Esophagus squamous epithelium (tissue), 5 donors: ENCODE measurements at places on chromosomes 16 and 17. TPM values are rescaled to one million over a fixed set of nuclear protein-coding genes. Genes with fewer than 3 reads are reported as not detected.

- DNase-seq: no peak
Measured at GRCh38 chr16:86249631-86250030, 260.7 kb upstream of the FOXF1 start.

GRCh38 chr16:29686740-29687332, 7.9 kb downstream of the QPRT start:
- DNase-seq: no peak

GRCh38 chr17:13054666-13055065, 36.8 kb upstream of the ELAC2 start:
- no peak for DNase-seq

GPR142 gene
- not detected for total RNA-seq

DOC2A gene
- total RNA-seq: not detected

- DNase-seq: no peak
Measured at GRCh38 chr17:2083613-2084035, 28.7 kb downstream of the HIC1 start.

- DNase-seq: no peak
Measured at GRCh38 chr17:34254651-34255380, at the start of gene CCL2. Gene CCL2 (plus strand): TSS chr17:34255285. CDS start chr17:34255350, 65 bp downstream.

DNA sequence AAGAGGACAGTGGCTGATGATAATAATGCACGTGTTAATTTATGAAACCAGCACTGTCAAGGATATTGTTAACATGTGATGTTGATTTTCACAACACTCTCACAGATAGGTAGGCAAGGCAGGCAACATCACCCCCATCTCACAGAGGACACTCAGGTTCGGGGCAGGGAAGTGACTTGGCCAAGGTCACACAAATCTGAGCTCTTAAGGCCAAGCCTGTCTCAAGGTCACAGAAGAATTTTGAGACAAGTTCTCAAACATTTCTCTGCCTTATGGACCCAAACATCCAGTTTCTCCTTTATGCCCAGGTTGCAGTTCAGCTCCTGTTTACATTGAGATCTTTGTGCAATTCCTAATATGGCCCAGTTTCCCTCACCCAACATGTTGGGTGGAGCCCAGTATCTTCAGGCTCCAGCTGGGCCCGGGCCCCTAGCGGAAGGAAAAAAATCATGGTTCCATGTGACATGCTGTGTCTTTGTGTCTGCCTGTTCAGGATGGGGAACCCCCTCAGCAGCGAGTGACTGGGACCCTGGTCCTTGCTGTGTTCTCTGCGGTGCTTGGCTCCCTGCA, 1.3 kb downstream of the SLC2A4 start:
- no peak for DNase-seq

GRCh38 chr16:72969146-72969545, 78.8 kb downstream of the ZFHX3 start:
- DNase-seq: no peak

NTN1 gene
- total RNA-seq: 15.8 TPM

GRCh38 chr17:58329035-58329809, 627 bp upstream of the TSPOAP1 start:
- no peak for DNase-seq

AANAT gene
- not detected for total RNA-seq

ABCC12 gene
- not detected for total RNA-seq

KRT33A gene
- 1.9 TPM for total RNA-seq

DNA sequence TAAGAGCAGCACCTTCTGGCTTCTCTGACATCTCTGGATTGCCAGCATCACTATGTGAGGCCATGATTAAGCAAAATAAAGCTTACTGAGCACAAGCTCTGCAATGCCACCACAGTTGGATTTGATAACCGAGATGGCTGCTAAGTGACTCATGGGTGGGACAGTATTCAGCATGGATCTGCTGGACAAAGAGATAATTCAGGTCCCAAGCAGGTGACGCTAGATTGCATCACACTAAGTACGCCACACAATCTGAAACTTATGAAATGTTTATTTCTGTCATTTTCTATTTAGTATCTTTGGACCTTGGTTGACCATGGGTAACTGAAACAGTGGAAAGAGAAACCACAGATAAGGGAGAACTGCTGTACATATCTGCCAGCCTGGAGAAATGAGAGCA, 27.4 kb downstream of the CDRT15 start:
- no peak for DNase-seq

DNA sequence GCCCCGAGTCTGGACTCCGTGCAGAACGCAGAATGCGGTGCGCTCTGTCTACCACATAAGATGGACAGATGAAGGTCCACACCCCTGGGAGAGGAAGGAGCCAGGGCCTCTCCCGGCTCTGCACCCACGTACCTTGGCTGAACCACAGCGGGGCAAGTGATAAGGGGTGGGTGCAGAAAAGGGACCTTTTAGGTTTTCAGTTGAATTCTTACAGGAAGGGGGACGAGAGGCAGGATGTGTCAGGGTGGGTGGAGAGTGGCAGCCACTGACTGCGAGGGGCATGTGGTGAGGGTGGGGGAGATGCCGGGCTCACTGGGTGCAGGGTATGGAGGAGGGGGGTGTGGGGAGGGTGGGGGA, 372 bp downstream of the CD300A start:
- no peak for DNase-seq

- DNase-seq: no peak
Measured at GRCh38 chr16:28181515-28181914, 30.2 kb downstream of the XPO6 start.

- no peak for DNase-seq
Measured at GRCh38 chr17:30965686-30966085, 5.2 kb upstream of the RNF135 start.

MFSD6L gene
- 0.57 TPM for total RNA-seq

KRTAP9-7 gene
- not detected for total RNA-seq

RPH3AL gene
- 8.8 TPM for total RNA-seq

DNA sequence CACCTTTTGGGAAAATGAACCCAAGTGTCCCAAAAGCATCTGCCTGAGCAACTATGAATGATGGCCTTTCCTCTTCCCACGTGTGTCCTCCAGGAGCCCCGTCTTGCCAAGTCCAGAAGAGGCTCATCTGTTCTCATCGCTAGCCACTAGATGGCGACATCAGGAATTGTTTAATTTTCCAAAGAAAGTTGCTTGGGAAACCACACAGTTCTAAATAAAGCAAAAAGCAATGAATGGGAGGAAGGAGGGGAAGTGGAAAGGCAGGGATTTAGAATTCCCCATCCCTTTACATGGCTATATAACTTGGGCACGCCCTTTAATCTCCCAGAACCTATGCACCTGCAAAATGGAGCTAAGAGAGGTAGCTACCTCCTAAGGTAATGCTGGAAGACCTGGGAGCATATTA, 9.0 kb upstream of the CDH5 start:
- DNase-seq: no peak

CCL23 gene
- 13.4 TPM for total RNA-seq

DNA sequence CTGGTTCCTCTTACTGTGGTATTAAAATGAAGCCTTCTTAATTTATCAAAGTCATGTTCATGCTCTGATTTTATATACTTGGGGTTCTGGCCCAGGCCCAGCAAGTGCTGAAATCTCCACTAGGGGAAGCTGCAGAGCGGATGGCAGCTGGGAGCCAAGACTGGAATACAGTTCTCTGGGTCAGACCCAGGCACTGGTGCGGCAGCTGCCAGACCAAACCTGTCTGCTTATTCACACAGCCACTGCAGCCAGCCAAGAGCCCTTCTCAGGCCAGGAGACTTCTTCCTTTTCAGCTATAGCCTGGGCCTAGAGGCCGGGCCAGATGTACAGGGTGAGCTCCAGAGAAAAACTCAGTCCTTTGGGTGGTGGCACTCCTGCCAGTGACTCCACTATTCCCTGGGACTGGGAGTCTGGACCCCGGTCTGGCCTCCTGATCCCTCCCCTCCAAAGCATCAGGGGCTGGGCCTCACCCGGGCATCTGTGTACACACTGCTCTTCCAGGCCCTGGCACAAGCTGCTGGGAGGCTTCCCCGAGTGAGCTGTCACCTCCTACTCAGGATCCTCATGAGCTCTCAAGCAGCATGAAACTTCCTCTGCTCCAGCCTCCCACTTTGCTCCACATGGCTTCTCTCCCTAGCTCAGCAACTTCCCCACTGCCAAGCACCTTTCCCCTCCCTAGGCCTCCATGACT, 24.4 kb downstream of the ATP6V0D1 start:
- no peak for DNase-seq

TBC1D3D gene
- total RNA-seq: 0.57 TPM

EEF2KMT gene
- 15.8 TPM for total RNA-seq

- DNase-seq: no peak
Measured at GRCh38 chr16:79664407-79664806, 63.9 kb upstream of the MAF start.

- no peak for DNase-seq
Measured at GRCh38 chr17:27848931-27849330, 44.2 kb downstream of the LYRM9 start.

IGFALS gene
- total RNA-seq: not detected

GRCh38 chr17:9361188-9361955, 214.2 kb downstream of the STX8 start:
- DNase-seq: no peak

DNA sequence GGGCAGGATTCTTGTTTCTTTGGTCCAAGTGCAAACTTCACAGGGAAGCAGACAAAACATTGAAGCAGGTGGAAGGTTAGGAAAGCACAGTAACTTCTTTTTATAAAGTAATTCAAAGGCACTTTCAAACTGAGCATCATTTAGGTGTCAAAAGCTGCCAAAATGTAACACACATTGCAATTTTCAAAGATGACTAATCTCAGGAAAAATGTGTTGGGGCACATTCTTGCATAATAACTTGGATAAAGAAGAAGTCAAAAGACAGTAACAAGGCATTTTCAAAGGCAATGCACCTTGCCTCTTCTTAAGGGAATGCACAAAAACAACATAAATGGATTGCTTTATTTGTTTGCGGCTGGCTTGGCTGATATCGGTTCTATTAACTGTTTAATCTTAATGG, 3.6 kb downstream of the KCNJ2 start:
- no peak for DNase-seq

DNA sequence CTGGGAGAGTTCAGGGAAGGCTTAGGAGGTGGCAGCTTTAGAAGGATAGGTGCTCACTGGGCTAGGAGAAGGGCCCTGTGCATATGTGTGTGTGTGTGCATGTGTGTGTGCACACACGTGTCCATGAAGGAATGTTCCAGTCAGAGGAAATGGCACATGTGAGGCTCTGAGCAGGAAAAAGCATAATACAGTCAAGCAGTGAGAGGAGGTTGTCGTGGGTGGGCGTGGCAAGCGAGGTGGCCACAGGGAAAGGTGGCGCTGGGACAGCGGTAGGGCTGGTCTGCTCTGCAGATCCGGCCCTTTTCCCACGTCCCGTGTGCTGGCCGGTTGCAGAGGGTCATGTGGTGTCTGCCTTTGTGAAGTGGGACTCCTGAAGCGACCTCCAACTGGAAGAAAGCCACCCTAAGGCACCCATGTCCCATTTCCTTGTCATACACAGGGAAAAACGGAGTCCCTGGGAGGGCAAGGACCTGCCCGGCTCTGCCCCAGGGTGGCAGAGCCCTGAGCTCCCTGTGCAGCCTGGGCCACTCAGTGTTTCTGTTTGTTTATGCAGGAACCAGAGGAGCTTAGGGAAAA, 40.1 kb downstream of the NT5M start:
- no peak for DNase-seq

DNA sequence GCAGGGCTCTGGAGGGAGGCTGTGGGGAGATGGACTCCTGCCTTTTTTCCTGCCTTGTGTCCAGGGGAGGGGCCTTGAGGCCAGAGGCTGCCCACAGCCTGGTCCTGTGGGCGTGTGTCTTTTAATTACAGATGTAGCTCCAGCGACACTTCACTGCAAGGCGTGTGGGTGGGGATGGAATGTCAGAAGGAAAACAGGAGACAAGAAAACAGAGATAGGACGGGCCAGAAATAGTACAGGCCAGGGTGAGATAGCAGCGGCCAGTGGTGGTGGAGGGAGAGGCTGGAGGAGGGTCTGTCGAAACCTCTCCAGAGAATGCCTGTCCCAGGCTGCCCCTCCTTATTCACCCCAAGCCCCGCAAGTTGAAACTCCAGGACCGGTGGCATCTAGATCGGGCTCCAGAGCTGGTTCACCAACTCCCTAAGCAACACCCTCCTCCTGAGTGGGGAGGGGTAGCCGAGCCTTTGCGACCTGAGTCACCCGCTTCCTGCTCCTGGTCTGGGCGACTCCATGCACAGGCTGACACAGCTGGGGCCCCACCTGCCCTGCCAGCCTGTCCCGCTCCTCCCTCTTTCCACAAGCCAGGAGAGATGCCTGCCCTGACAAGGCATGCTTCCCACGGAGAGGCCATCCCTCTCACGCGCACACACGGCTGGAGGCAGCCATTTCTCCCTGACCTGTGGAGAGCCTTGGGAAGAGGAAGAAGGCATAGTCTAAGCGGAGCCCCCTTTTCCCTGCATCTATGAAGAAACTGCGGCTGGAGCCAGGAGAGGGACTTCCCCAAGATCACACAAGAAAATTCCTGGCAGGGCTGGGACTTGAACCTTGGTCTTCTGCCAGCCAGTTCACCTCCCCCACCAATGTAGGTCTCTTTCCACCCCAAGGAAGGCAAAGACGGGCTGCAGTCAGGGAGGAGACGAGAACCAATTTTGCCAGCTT, 6.6 kb upstream of the JUP start:
- no peak for DNase-seq

MYL4 gene
- total RNA-seq: not detected

TPSAB1 gene
- 20.4 TPM for total RNA-seq

KCNH6 gene
- not detected for total RNA-seq

SLC5A10 gene
- not detected for total RNA-seq

KCNJ2 gene
- 13.5 TPM for total RNA-seq

DNA sequence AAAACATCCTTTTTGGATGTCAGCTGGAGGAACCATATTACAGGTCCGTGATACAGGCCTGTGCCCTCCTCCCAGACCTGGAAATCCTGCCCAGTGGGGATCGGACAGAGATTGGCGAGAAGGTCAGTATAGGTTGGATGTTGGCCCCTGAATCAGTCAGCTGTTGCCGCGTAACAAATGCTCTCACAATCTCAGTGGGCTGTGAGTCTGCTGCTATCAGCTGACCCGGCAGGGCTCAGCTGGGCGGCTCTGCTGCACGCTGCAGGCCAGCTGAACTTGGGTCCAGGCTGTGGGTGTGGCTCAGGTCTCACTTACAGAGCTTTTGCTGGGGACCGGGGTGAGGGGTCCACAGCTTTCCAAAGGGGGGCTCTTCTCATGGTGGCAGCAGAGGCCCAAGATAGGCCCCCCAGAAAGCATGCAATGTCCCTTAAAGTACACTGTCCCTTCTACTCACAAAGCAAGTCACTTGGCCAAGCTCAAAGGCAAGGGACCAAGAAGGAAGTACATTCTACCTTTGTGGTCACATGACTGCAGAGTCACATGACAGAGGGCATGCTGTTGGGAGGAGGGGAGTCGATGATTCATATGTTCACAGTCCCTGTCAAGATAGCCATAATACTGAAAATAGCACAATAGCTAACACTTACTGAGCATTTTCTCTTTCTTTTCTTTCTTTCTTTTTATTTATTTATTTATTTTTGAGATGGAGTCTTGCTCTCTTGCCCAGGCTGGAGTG, 134.2 kb downstream of the ABCC1 start:
- DNase-seq: no peak

DNA sequence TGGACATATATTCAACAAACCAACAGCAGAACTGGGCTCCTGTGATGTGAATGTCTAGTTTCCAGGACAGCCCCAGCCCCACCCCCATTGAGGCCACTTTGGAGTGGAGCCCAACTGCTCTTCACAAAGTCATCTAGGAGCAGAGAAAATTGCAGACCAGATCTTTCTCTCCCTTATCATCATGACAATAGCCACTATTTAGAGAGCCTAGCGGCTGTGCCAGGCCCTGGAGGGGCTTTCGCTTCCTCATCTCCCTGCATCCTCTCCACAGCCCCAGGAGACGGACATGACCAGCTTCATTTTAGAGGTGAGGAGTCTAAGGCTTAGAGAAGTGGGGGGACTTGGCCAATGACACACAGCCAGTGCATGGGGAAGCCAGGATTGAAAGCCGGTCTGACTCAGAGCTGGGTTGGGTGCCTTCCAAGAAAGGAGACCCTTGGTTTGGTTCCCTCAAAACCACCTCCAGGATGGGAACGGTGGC, 1.4 kb downstream of the PRSS8 start:
- DNase-seq: no peak
